ENCODE measurements at places on chromosomes 7 and 10.

- no peak for DNase-seq
Observed at GRCh38 chr10:21191512-21191911, 294.4 kb upstream of the NEBL start.

GRCh38 chr10:43188702-43189101 is 50.5 kb downstream of the CSGALNACT2 start:
- no peak for DNase-seq

GRCh38 chr10:118986815-118987790 is 42.4 kb upstream of the NANOS1 start:
- DNase-seq, result no peak

GRCh38 chr7:128737867-128738385 is 1.2 kb upstream of the CALU start:
- no peak for DNase-seq

GRCh38 chr10:25999295-25999981 is 65.4 kb downstream of the MYO3A start:
- DNase-seq, result no peak

DNA sequence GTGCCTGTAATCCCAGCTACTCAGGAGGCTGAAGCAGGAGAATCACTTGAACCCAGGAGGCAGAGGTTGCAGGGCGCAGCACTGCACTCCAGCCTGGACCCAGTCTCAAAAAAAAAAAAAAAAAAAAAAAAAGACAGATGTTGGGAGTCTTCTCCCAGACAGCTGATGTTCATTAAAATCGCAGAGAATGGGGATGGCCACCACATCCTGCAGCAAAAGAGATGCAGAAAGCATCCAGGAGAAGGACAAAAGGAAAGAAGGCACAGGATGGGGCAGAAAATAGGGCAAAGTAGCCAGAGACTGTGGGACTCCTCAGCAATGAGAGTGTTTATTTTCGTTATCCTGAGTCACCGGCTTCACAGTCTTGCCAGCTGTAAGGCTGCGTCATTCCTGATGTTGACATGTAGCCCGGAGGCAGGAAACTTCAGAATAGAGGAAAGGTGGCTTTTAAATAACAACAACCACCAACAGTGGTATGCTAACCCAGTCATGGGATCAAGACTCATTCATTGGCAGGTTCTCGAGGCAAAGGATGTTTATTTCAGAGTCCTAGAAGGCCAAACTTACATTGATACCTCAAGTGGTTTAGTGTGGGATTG is 149.5 kb upstream of the SVIL start:
- no peak for DNase-seq

DNA sequence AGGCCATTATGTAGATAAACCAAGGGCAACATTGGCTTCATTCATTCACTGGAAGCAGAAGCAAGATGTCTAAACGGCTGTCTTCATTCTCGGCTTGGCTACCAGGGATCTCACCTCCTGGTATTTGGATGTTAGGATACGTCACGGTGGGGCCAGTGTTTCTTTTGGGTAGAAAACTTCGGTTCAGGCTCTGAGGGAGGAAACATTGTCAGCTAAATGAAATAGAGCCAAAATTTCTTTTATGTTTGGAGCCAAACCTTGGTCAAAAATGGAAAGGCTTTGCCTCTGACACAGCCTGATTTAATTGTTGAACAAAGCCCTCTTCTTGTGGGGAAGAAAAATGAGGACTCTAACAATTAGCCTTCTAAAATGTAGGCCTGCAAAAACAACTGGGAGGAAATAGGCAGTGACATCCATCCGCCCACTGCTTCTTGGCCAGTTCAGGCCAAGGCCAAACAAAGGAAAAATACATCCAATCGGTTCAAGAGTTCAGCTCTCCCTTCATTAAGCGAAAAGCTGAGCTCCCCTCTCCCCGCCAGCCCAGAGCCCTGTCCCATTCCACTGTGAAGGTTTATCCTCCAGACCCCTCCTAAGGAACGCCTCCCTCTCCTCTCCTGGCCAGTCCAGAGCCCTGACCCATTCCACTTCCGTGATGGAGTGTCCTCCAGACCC is 44.4 kb downstream of the PFKFB3 start:
- DNase-seq, result no peak

- DNase-seq, result no peak
Observed at GRCh38 chr10:69100136-69100872, 12.4 kb downstream of the SRGN start.

All from CD4-positive, alpha-beta T cell treated with Interleukin-6 at 100 ng/mL for 8 hours (primary cell).